GM12891 (cell line): ENCODE measurements at places on chromosomes 13 and 19.

- no peak for DNase-seq
Measured at GRCh38 chr19:32233091-32233490, 112.3 kb upstream of the ZNF507 start.

DNA sequence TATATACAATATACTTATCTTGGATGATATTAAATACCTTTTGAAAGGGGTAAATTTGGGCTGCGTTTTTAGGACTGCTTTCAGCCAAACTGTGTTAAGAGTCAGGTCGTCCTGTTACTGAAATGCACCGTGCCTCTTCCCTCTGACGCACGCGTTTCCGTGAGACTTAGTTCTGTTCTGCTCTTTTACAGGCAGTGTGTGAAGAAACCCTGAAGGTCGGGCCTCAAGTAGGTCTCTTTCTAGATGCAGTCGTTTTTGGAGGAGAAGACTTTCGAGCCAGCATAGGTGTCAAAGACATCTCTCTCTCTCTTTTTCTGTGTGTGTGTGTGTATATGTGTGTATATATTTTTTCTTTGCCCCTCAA is 107.0 kb downstream of the ZIC5 start:
- DNase-seq: no peak

GRCh38 chr13:92463134-92463533 is 763.5 kb upstream of the GPC6 start:
- no peak for DNase-seq

DNA sequence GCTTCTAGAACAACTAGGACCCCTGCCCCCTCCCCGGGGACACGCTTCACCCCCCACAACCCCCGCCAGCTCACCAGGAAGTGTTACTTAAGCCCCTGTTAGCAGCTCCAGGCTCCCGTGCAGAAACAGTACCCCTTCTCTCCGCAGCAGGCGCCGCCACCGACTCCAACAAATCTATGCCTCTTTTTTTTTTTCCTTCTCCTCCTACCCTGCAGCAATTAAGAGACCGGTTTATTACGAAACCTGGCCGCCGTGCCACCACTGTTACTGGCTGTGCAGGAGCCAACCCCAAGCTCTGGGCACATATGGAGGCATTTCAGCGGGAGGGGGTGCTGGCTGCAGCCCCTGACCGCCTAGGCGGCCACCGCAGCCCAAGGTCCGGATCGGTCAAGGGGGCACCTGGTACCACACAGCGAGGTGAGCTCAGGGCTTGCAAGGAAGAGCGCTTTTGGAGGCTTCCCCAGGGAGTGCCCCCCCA is 2.4 kb downstream of the GADD45B start:
- no peak for DNase-seq

GRCh38 chr19:4357095-4357797 is 13.9 kb downstream of the MPND start:
- no peak for DNase-seq
